ENCODE measurements at places on chromosomes 11 and 22.
A peak's percentile ranks its signal among the peaks of the same experiment; 100 is the strongest.

DNA sequence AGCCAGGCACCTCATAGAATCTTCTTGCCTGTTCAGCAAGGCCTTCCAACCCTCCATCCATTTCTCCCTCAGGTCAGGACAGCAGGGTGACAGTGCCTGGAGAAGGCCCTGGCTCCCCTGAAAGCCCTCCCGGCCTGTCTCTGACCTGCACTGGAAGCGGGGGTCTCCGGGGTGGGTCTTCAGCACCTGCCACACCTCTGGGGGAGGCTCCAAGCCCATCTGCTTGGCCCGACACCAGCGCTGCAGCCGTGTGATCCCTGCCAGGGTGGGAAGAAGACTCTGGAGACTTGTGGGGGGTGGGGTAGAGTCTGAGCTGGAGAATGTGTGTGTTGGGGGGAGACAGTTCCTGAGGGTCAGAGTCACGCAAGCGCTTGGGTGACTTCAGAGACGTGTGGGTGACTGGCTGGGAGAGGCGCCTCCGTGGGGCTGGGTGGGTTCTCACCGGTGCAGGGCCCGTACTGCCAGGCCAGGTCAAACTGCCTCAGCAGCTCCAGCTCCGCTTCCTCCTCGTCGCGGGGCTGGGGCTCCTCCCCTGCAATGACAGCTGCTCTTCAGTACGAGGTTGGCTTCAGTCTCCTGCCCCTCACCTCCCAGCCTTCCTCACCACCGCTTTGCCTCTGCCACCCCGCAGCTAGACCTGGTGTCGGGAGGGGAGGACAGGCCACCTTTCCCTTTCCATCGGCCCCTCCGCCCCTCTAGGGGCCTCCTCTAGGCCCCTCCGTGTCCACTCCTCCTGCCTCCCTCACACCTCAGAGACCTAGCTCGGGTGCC is 615 bp downstream of the POLD4 start:
- no peak for DNase-seq

GRCh38 chr22:40334899-40335298 is 11.4 kb upstream of the ADSL start:
- DNase-seq = no peak

DNA sequence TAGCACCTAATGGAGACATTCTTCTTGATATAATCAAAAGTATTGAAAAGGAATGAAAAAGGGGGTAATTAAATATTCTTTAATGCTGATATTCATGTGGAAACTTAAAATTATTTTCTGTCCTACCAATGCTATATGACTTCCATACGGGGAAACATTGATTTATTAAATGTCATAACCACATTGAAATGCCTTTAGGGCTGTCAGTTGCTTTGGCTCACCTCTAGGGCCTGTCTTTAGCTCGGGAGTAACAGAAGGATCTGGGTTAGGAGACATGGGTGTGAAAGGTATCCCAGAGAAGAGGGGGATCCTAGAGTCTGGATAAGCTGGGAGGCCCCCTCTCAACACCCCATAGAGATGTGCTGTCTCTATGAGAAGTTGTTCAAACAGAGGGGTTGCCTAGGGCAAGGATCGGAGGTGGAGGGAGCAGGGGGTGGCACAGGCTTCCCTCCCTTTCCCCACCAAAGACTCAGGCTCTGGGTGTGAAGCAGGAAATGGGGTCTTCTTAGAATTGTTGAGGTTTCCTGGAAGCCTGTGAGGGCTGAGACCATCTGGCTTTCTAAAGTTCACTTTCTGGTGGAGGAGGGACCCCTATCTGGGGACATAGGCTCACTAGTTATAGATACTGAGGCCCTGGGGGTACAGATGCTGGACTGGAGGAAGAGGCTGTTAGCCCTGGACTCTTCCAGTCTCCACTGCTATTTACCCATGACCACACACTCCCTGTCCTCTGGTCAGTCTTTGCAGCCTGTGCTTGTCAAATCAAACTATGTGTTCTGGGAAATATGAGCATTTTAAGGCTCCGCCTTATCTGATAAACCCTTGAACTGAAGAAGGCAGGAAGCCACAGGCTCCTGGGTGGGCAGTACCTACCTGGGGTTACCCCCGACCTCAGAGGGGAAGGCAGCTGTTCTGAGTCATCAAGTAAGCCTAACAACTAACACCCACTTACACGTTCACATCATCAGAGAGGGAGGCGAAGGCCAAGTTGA is 55.8 kb upstream of the RRAS2 start:
- peak; percentile 40 for DNase-seq

GRCh38 chr11:57476047-57476756 is 15.9 kb downstream of the RTN4RL2 start:
- DNase-seq = no peak

DNA sequence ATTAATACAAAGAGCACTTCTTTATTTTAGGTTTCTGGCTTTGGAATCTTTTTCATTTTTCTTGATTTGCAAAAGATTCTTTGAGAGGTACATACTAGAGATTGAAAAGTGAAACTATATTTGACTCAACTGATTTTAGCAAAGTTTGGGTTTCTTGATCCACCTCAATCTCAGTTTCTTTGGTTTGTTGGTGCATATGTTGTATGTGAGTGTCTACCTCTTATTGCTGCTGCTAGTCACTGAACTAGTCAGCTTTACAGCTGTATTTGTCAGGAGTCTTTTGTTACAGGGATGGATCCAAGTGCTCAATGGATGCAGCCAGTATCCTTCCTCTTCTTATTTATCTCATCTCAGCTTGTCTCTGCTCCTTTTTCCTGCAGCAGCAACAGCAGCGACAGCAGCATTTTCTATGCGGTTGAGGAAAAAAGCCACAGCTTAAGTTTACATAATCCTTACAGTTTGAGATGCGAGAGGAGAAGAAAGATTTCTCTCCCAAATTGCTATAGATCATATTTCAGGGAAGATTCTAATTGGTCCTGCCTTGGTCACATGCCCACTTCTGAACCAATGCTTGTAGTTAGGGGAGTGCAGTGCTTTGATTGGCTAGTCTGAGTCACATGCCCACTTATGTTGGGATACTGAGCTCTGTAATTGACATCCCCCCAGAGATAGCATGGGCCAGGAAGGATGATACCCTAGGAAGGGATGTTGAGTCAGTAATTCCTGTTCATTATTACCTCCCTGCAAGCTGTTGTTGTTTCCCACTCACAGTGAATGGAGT is 10.0 kb upstream of the ZNRF3 start:
- DNase-seq = no peak

- DNase-seq = no peak
Measured at GRCh38 chr11:22407921-22408320, 69.7 kb downstream of the SLC17A6 start.

- no peak for DNase-seq
Measured at GRCh38 chr22:47919001-47919441, 1156.6 kb downstream of the TBC1D22A start.

- DNase-seq = no peak
Measured at GRCh38 chr11:106875013-106875412, 143.3 kb downstream of the GUCY1A2 start.

- peak; percentile 45 for DNase-seq
Measured at GRCh38 chr22:23763579-23763945, 772 bp downstream of the C22orf15 start.

DNA sequence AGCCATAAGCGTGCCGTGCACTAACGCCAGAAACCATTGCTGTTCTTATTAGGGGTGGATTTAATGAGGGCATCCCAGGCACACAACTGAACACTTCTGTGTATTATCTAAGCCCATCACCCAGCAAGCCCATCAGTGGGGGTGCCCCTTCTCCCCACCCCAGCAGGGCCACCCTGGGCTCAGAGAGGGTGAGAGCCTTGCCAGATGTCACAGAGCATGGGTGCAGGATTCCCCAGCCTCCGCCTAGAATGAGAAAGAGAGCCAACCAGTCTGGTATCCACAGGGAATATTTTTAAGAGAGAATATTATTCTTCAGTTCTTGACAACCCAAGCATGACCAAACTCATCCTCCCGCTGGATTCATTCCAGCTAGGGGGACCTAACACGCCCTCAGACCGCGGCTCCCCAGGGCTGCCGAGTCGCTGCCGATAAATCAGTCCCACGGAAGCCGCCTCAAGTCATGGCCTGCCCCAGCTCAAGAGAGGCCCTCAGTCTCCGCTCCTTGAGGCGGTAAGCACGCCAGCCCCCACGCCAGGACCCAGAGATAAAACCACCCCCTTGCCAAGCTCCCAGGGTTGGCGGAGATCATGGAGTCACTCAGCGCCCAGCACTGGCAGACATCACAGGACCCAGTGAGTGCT is 47.2 kb downstream of the MN1 start:
- DNase-seq = no peak

DNA sequence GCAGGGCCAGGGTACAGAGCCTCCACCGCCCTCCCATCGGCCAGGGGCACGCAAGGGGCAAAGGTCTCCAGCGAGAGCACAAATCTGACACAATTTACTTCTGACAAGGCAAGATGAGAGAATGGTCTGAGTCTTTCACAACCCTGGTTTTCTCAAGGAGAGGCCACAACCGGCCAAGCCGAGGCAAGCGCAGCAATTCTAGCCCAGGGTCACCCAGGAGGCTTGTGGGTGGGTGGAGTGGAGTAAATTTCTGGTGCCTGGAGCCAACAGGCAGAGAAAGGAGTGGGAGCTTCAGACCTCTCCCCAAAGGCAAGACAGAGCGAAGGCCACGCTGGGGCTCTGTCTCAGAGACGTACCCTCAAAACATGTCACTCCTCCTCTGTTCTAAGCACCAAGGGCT is 9.3 kb downstream of the LARGE2 start:
- DNase-seq = no peak

- no peak for DNase-seq
Measured at GRCh38 chr11:18757811-18758210, 31.8 kb upstream of the IGSF22 start.

GRCh38 chr22:38180841-38181452 is 683 bp downstream of the PLA2G6 start:
- no peak for DNase-seq

DNA sequence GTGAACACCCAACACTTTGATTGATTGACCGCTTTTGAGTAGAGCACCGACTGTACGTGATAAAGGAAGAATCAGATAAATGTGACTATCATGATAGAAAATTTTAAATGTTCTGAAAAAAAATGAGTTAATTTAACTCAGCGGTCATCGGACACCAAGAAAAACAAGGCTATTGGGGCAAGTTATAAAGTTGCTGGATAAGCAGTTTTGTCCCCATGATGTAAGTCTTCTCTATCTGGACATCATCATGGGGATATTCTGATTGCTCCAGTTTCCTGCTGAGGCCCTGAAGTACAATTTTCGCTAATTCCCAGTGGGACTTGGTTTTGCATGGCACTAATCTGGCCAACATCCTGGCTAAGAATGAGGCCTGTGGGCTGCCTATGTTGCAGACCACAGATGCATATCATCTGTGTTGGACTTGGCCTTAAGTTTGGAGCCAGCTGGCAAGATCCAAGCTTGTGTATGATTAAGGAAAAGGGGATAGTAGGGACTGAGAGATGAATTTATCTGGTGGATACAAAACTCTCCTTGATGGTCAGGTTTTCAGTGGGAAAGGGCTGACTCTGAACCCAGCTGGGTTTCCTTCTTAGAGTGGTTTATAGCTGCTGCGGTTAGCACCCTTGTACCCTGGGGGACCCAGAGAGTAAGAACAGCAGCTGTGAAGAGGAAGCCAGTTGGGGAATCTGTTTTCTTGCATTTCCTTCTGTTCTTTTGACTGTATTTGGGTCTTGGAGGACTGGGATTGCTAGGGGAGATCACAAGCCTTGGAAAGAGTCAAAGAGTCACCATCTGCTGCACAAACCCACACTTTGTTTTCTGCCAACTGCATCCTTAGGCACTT is 118.3 kb downstream of the SEZ6L start:
- DNase-seq = no peak

- DNase-seq = no peak
Measured at GRCh38 chr11:17014321-17014832, at the start of gene PLEKHA7. Gene PLEKHA7, minus strand, starts transcription at chr11:17014414. Its CDS starts 13 bp downstream, at chr11:17014401.

- DNase-seq = no peak
Measured at GRCh38 chr11:112722876-112723275, 238.3 kb upstream of the NCAM1 start.

DNA sequence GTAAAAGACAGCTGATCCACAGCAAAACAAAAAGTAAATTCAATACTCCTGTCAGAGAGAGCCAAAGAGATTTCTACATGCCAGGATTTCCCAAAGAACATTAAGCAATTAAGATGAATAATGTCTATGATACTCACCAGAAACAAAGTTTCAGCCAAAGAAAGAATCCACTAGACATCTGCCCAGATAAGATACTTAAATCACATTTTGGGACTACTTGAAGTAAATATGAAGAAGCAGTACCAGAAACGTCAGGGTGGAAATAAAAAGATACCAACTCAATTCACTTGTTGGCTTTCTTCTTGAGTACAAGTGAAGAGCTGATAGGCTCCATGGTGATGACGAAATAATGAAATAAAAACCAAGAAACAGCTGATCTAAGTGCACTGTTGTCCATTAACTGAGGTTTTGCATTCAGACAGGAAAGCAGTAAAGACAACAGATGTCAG is 31.6 kb upstream of the ARHGAP32 start:
- DNase-seq = no peak

DNA sequence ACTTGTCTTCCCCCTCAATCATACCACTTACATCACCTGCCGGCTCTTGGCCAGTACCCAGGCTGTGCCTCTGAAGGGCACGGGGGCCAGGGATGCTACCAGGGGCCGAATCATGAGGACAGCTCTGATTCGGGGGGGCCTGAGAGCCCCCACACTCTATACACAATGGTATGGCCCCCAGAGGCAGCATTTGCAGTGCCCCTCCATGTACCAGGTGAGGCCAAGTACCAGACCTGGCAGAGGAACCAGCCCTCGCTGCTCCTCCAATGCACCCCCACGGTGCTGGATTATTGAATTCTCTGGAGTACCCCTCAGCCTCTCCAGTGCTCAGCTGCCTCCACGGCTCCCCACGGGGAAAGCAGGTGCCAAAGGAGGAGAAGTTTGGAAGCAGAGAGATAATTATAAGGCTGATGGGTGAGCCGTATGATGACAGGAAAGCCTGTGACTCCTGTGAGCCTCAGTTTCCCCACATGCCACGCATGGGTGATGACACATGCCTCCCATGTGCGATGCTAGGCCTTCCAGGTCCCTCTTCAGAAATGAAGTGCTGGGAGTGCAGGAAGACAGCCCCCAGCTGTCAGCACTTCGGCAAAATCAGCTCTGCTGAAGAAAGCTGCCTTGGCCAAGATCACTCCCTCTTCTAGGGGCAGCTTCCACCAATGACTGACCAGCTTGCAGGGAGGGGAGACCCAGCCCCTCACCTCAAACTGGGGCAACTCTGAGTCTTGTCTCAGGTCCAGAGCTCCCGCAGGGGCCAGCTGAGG is 69.9 kb downstream of the THAP12 start:
- no peak for DNase-seq

DNA sequence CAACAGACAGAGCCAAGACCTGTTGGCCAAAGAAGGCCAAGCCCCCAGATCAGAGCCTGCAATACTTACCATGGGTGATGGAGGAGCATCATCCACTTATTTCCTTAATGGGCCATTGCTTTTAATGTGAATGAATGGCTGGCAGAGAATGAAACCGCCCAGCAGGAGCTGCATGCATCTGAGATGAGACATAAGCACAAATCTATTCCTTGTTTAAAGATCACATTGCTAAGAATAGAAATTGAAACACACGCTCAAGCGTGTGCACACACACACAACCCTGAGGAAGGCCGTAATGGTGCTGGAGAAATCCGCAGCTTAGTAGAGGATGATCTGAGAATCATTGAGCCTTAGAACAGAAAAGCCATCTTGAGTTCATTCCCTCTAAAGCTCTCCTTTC is 5.3 kb upstream of the RRAS2 start:
- no peak for DNase-seq

- no peak for DNase-seq
Measured at GRCh38 chr22:29096736-29097669, 24.2 kb downstream of the KREMEN1 start.
